ENCODE measurements at places on chromosomes 1 and 21.

GRCh38 chr1:215507119-215507518, 60.0 kb upstream of the KCTD3 start:
- no peak for DNase-seq

DNA sequence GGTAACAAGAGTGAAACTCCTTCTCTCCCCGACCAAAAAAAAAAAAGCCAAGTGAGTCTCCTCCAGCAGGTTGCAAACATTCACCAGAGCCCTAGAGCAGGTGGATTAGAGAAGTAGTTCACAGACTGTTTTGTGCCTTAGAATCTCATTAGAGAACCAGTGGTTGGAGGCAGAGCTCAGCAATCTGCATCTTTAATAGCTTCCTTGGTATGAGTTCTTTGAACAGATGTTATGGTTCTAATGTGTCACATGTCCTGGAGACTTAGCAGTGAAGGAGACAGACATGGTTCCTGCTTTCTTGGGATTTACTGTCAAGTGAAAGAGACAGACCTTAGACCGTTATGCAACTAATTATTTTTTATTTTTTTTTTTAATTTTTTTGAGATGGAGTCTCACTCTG, 26.8 kb downstream of the SESN2 start:
- no peak for DNase-seq

GRCh38 chr1:34828611-34829010, 30.9 kb downstream of the SMIM12 start:
- DNase-seq = no peak

DNA sequence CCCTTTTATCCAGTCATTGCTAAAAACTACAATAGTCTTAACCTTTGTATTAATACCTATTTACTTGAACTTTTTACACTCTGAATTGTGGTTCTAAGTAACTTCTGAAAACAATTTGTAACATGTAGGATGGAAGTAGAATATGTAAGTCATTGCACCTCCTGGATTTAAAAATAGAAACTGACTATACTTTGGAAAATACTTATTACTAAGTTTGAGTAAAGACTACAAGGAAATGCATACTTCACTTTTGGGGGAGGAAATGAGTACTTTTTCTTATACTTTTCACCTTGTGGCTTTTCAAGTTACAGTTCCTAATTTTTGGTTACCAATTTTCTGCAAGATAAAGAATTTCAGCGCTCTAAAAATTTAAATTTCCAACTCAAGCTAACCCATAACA, 8.7 kb downstream of the RGS18 start:
- no peak for DNase-seq

DNA sequence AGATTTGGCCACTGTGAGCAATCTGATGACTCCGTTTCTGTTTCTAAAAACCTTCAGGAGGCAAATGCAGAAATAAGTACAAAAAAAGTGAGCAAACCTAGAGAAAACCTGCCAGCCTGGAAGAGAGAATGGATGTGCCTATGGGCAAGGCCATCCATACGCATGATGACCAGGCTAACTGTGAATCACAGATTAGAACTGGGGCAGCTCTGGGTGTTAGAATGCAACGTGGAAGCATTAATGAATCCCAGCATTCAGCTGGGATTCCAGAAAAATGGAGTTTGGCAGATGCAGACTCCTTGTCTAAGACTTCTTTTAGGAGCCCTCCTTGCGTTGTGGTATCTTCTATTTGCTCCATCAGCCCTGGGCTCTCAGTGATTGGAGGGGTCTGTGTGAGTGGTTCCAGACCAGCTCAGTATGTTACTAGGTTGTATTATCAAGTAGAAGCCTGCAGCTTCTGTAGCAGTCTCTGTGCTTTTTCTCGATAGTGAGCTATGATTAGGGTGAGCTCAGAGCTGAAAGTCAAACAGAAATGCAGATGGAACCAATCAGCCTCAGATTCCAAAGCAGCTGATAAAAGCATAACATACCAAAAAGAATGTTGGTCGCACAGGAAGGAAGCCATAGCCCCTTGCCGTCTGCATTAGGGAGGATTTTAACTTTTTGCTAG, 154.0 kb downstream of the PSMG1 start:
- no peak for DNase-seq

DNA sequence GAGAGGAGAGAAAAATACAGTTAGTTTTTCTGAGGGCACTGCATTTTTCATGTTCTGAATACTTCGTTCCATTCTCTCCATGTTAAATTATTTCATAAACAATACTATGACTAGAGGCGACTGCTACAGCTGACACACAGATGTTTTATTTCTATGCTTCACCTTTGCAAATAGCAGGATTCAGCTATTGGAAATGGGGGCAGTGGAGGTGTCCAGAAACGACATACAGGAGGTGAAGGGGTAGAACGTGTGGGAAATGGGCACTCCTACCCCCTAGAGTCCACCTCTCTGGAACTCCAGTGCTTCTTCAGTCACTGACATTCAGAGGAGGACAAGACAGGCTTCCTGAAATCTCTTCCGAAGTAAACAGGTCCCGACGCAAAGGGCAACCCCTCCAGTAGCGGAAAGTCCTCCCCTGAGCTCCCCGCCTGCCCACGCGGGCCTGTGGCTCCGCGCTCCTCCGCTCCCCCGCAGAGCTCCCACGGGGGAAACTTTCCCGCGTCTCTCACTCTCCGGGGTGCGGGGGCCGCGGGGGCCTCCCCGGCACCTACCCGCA, 480 bp downstream of the DPYD start:
- DNase-seq = no peak

GRCh38 chr1:187928288-187928687, 1099.5 kb downstream of the PLA2G4A start:
- DNase-seq = peak; percentile 6

DNA sequence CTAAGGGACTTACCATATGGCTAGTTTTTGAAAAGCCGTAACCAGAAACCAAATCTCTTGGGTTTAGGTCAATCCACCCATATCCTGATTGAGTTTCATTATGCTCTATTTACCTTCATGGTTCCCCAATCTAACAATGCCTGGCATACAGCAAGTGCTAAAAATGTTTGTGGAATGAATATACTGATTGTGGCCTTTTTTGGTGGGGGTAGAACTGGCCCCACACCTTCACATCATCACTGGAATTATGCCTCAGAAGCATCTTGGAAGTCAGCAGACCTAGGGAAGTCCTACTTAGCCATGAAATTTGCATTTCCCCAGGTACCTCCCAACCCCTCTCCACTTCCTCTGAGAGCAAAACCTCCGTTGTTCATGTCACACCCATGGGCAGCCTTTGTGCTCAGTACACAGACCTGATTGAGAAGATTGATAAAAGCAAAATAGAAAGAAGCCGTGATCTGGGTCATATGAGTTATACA, 17.8 kb upstream of the SLAMF1 start:
- no peak for DNase-seq

DNA sequence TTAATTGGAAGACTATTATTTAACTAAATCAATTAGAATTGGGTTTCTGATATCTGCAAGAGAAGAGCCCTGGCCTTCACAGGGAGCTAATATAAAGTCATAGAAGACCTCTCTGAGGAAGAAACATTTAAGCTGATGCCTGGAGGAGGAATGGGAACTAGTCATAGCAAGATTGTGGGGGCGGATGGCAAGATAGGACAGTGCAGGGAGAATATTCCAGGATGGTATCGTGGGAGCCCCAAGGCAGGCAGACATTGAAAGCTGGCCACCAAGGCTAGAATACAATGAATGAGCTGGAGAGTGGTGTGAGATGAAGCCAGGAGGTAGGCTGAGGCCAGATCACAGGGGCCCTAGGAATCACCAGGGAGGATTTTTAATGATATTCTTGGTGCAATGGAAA, 20.8 kb upstream of the MYSM1 start:
- DNase-seq = no peak

DNA sequence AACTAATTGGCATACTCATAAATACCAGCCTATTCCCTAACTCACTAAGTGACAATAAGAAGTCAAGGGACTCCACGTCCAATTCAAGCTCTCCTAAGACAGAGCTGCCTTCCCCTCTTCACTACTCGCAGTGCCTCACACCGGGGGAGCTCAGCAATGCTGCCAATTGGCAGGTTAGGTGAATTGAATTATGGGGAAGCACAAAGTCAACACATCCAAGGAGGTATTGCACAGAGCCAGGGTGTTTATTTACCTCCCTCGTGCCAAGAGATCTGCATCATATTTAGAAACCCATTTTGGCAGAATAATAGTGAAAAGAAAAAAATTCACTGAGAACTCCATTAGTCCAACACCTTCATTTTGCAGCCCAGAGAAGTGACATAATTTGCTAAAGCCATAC, 20.4 kb upstream of the TNR start:
- DNase-seq = no peak

DNA sequence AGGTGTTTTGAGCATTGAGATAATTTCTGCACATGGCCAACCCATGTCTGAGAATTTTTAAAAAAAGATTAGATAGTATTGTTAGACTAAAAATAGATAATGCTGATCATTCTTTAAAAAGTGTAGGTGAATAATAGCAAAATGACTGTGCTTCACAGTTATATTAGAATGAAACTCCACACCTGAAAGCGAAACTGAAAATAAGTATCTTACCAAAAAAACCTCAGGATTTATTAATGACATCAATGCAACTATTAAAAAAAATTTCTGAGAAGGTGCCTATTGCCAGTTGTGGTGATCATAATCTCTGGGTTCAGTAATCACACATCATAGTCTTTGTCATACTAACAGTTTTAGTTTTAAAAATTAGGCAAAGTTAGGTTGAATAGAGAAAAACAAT, 36.5 kb downstream of the PLA2G4A start:
- no peak for DNase-seq

DNA sequence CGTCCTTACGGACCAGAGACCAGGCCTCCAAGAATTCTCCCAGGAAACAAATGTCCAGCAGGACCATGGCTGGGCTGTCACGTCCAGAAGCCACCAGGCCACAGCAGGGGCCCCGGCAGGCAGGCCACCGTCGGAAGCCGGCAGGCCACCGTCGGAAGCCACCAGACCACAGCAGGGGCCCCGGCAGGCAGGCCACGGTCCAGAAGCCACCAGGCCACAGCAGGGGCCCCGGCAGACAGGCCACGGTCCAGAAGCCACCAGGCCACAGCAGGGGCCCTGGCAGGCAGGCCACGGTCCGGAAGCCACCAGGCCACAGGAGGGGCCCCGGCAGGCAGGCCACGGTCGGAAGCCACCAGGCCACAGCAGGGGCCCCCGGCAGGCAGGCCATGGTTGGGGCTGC, 67.0 kb upstream of the PDE9A start:
- DNase-seq = no peak

DNA sequence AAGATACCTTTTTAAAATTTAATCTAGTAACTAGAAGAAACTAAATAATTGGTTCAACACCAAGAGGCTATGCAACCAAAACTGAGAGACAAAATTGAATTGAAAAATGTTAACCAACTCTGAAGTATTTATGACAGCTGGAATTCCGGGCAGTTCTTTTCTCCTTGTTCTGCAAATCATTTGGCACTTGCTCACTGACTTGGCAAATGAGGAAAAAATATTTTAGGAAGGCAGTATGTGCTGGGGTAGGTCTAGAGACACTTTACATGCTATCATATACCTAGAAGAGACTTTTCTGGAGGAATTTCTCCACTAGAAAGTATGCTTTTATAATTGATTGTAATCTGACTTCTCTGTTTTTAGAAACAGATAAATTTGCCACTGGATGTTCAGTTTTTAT, 22.1 kb upstream of the SH3D21 start:
- no peak for DNase-seq

DNA sequence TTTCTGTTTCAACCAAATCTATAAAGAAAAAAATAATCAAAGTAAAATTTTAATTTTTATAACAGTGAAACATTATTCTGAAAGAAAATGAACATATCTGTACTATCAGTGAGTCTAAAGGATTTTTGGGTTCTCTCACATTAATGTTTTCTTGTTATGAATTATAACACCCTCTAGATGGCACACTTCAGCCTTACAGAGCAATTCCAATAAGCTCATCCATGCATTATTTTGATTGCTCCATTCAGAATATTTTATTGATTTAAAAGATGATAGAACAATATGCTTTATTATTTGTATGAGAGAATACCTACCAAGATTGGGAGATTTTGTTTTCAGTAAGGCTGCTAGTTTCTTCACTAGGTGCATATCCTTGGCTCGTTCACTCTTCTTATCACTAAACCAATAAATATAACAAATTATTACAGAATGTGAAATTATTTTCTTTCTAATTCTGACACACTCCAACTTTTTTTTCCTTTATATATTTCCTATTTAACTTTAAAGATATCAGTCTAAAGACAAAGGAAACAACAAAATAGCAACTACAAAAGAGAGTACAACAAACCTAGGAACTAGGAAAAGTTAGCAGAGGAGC, 82.4 kb downstream of the RAB3GAP2 start:
- no peak for DNase-seq

- DNase-seq = no peak
Observed at GRCh38 chr1:232443372-232443771, 186.6 kb downstream of the SIPA1L2 start.

- no peak for DNase-seq
Observed at GRCh38 chr21:42865776-42866160, 13.6 kb downstream of the WDR4 start.

GRCh38 chr1:3898475-3898735, 1.7 kb downstream of the C1orf174 start:
- DNase-seq = no peak

- DNase-seq = no peak
Observed at GRCh38 chr21:33644383-33645074, 2.2 kb downstream of the ITSN1 start.

GRCh38 chr1:203038217-203038741, 12.0 kb downstream of the PPFIA4 start:
- no peak for DNase-seq

DNA sequence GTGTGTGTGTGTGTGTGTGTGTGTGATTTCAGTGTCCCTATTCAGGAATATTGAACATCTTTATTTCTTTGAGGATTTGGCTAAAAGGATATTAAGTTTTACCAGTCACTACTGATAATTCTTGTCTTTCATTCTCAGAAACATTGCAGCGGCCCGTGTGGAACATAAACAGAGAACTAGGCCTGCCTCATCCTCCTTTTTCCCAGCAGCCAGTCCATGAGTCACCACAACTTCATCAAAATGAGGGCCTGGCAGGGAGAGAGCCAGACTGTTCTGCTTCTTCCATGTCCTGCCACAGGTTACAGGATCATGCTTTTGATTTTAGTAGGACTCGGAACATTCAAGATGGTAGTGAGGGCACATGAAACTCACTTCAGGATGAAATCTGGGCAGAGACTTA, 50.7 kb downstream of the LRIG2 start:
- DNase-seq = no peak

DNA sequence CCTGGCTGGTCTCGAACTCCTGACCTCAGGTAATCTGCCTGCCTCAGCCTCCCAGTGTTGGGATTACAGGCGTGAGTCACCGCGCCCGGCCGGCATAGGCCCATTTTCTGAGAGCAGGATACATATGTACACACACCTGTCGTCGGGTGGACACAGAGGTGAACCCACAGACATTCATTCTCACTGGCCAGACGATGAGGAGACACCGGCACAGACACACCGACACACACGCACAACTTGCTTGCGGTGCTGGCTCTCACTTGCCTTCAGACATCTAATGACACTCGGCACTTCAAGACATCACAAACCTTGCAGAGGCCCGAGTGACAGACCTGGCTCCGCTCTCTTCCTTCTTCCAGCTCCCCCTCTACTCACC, 579 bp downstream of the PTCH2 start:
- no peak for DNase-seq
